ENCODE measurements at places on chromosomes 6 and 20.

- no peak for DNase-seq
Observed at GRCh38 chr20:10660661-10661060, 13.1 kb downstream of the JAG1 start.

DNA sequence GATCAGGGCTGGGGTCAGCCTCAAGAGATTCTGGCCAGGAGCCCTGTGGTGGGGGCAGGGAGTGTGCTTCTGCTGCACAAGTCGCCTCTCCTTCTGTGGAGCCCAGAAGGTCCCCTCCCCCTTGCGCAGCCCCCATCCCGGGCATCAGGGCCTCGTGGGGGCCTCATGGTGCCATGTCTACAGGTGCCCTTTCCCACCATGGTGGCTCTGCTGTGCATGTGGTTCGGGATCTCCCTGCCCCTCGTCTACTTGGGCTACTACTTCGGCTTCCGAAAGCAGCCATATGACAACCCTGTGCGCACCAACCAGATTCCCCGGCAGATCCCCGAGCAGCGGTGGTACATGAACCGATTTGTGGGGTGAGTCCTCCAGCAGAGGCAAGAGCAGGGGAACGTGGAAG is 48.1 kb downstream of the TM9SF4 start:
- DNase-seq = no peak

DNA sequence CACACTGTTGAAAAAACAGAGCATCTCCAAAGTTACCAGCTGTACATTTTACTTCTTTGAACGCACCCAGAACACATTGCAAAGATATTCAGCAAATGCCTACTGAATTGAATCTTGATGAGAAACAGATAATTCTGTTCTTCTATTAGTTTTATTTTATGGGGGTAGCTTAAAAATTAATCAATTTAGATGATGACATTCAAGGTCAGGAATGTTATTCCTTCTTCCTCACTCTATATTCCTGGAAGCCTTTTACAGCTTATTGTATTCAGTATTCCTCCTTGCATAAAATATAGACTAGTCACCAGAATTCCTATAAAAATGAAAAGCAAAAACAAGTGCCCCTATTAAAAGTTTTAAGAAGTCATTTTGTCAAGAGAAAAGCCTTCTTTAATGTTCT is 21.4 kb upstream of the GMDS start:
- DNase-seq = no peak

DNA sequence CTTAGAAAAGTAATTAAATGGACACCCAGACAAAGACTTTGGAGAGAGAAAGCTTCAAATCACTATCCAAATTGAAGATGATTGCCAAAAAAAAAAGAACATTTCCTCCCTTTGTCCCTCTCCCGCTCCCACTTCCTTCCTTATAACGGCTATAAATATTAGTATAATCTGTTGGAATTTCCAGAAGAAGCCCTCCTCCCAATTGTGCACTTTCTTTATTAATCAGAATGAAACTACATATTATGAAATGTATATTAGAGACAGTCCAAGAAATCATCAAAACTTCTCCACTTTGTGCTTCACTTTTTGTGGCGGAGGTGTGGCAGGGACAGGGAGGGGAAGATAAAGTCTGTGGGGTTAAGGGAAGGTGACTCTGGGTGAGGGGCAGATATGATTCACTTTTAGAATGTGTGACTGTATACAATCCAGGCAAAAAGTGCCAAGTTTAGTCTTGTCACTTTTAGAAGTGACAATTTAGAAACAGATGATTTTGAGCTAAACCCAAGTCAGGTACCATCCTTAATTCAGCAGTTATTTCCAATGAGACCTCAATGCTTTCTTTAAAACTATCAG is 195.0 kb upstream of the MARCKS start:
- no peak for DNase-seq

GRCh38 chr6:13545885-13546284 is 28.5 kb upstream of the SIRT5 start:
- no peak for DNase-seq

GRCh38 chr20:53948383-53949318 is 121.7 kb downstream of the BCAS1 start:
- DNase-seq = no peak

- DNase-seq = no peak
Observed at GRCh38 chr6:122005661-122006060, 393.8 kb upstream of the HSF2 start.

GRCh38 chr6:125950293-125950692 is 6.3 kb upstream of the HINT3 start:
- no peak for DNase-seq

DNA sequence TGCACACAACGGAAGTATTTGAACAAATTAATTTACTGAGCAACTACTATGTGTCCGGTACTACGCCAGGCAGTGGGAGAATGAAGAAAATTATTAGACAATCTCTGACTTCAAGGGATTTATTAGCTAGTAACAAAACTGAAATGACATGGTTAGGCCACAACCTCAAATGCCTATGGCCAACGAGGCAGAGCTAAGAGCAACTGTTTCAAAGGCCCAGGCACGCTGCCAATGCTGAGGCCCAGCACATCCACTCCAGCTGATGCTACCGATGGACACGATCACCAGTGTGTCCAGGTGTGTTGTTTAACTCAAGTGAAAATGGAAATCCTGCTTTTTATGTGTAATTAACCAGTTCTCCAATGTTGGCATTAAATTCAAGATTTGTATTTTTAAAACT is 420.9 kb downstream of the PRKN start:
- no peak for DNase-seq

DNA sequence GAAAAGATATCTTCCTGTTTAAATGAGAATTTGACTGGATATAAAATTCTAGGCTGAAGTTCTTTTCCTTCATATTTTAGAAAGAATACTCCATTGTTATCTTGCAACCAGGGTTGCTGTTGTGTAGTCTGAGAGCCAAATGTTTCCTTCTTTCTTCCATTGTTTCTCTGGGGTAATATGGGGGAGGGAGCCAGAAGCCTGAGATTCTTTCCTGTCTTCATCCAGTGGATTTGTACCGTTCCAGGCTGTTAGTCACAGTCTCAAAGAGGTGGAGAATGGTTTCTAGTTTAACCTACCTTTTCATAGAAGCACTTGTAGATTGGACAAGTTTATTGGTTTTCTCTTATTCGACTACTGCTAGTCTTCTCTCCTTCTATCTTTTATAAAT is 6.1 kb upstream of the ULBP3 start:
- no peak for DNase-seq

- DNase-seq = no peak
Observed at GRCh38 chr6:137303441-137303840, 84.3 kb upstream of the IFNGR1 start.

- no peak for DNase-seq
Observed at GRCh38 chr6:157951828-157952227, 29.8 kb upstream of the SYNJ2 start.

GRCh38 chr20:17969884-17970409 is 1.1 kb downstream of the MGME1 start:
- no peak for DNase-seq

GRCh38 chr6:6700407-6701270 is 112.1 kb downstream of the LY86 start:
- no peak for DNase-seq

DNA sequence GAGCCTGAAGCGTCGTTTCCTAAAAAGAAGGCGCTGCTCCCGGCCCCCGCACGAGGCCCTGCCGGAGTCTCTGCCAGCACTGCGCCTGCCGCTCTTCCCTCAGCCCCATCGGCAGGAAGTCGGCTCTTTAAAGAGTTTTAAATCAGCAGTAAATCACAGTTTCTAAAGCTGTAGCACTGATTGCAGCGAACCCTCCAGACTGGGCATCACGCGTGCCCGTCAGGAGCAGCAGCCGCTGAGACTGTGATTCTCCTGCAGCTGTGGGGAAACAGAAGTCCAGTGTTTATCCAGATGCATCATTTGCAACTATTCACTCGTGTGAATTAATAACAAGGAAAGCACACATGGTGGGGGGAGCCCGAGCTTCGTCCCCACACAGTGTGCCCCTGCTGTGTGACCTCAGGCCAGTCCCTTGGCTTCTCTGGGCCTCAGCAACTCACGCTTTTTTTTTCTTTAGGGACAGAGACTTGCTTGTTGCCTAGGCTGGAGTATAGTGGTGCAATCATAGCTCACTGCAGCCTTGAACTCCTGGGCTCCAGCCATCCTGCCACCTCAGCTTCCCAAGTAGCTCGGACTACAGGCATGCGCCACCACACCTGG is 28.3 kb downstream of the DLL1 start:
- no peak for DNase-seq

GRCh38 chr20:22924949-22925612 is 110.0 kb upstream of the SSTR4 start:
- no peak for DNase-seq

Measured in D341Med (cell line).